ENCODE measurements at places on chromosomes 6 and 20. TPM values are rescaled to one million over a fixed set of nuclear protein-coding genes. Genes with fewer than 3 reads are reported as not detected.

GRCh38 chr20:13139459-13140150 lies 81.5 kb upstream of the ISM1 start:
- no peak for DNase-seq

GRCh38 chr6:82573254-82573972 lies 209.8 kb downstream of the TPBG start:
- no peak for DNase-seq

DNA sequence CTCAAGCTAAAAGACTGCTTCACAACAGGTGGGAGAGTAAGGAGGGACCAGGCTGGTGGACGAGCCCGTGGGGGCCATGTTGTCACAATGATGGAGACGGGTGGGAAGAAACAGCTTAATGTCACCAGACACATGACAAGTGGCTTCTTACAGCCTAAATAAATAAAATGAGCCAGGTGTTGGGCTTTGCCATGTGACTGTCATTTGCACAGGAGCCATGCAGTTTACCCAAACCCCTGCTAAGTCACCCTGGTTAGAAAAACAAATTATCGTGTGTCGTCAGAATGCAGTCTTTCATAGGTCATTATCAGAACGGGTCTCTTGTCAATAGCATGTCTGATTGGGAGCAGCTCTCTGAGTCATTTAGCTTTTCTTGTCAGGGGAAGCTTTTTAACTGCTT lies 18.5 kb downstream of the BTBD3 start:
- no peak for DNase-seq

GRCh38 chr20:63707558-63708300 lies at the start of the genes ARFRP1 and ZGPAT:
Gene ARFRP1, minus strand, starts transcription at chr20:63707976. Its CDS starts 885 bp downstream, at chr20:63707091.
Gene ZGPAT, plus strand, starts transcription at chr20:63708039. Its CDS starts 542 bp downstream, at chr20:63708581.
- peak; percentile 88 for DNase-seq

Gene MYT1
- total RNA-seq = not detected

DNA sequence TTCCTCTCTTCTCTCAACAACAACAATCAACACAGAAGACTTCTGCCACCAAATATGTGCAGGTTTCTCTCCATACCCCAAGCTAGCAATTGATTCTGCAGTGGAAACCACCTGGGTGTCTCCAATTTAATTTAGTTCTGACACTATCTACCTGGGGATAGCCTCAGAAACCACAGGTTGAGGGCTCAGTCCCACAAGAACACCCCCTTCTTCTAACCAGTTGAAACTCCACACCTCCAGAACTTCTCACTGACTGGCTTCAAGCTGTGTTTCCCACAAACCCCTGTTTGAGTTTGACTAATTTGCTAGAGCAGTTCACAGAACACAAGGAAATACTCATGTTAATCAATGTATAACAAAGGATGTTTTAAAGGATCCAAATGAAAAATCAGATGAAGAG lies 52.5 kb upstream of the SPTLC3 start:
- DNase-seq = no peak

GRCh38 chr6:137873273-137873762 lies 6.3 kb downstream of the TNFAIP3 start:
- peak; percentile 53 for DNase-seq

- no peak for DNase-seq
Observed at GRCh38 chr20:57756921-57757320, 47.1 kb upstream of the PMEPA1 start.
